Mesothelial cell of epicardium (in vitro differentiated cells): ENCODE measurements at places on chromosomes 7 and 10. TPM values are rescaled to one million over a fixed set of nuclear protein-coding genes. Genes with fewer than 3 reads are reported as not detected.

ZNF777 gene
- total RNA-seq, result 18.5 to 20.0 TPM (median 18.9 TPM) in 3 replicates

ITGB8 gene
- total RNA-seq, result 15.3 to 15.6 TPM (median 15.3 TPM) in 3 replicates

- H3K27me3 ChIP-seq, result no peaks in the 10 kb centered on the region
- peaks cover 73% of the 10 kb centered on the region for H3K4me1 ChIP-seq
- H3K4me3 ChIP-seq, result no peak overlapping the region
- no peak for DNase-seq
- H3K36me3 ChIP-seq, result peaks cover 1% of the 10 kb centered on the region
Observed at GRCh38 chr10:74900297-74900696, 73.9 kb downstream of the KAT6B start.

DNA sequence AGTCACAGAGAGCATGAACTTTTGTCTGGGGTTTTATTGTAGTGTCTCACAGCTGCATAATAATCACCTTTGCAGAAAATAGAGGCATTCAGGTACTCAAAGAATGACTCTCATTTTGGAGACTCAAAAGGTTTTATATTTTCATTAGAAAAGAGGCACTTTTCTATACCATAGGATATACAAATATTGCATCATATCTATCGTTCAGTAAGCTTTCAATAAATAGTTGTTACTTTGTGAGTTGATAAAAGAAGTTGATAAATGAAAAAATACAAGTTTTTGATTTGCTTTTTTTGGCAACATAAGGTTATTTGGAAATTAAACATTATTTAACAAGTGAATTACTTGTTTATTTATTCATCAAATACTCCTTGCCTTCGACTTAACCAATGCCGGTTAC, 279.9 kb downstream of the ARL4A start:
- H3K36me3 ChIP-seq, result no peaks in the 10 kb centered on the region
- DNase-seq, result no peak
- H3K27me3 ChIP-seq, result no peaks in the 10 kb centered on the region
- peaks cover 60% of the 10 kb centered on the region for H3K4me1 ChIP-seq

DNA sequence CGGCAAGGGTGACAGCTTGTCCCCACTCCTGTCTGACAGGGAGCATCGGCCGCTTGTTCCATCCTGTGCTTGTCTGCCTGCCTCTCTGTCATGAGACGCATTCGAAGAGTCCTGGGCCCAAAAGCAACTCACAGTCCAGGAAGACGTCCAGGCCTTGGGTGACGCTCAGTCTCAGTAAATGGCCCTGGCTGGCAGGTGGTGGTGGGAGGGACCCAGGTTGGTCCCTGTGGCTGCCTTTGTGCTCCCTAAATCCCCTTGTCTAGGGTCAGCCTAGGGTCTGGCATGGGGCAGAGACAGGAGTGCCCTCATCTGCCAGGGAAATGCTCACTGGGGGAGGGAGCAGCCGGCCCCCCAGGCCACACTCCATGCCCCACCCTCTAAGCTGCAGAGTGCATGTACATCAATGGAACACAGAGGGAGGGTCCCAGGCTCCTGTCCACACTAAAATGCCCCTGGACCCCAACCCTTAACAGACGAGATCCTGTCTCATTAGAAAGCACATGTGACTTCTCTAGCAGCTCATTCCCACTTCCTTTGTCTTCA, 295.2 kb upstream of the ZNF32 start:
- H3K27me3 ChIP-seq, result peaks cover 21% of the 10 kb centered on the region
- DNase-seq, result no peak

DNA sequence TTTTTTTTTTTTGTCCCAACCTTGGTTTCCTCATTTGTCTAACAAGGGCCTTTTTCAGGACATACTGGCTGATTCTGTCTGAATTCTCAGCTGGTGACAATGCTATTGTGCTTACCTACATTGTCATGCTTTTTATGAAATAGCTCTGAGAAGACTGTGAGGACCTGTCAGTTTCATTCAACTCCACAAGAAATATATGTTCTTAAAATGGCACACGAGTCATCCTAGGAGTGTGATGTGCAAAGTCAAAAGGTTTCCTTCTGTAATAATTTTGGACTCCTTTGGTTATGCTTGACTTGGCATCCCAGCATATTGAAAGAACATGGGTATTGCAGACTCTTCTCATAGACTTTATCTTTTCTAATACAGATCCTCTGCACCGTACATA, 316.0 kb downstream of the GFRA1 start:
- peaks cover 34% of the 10 kb centered on the region for H3K4me1 ChIP-seq
- H3K27ac ChIP-seq, result no peak overlapping the region
- H3K27me3 ChIP-seq, result peaks cover 5% of the 10 kb centered on the region
- H3K36me3 ChIP-seq, result no peaks in the 10 kb centered on the region
- DNase-seq, result no peak

DNA sequence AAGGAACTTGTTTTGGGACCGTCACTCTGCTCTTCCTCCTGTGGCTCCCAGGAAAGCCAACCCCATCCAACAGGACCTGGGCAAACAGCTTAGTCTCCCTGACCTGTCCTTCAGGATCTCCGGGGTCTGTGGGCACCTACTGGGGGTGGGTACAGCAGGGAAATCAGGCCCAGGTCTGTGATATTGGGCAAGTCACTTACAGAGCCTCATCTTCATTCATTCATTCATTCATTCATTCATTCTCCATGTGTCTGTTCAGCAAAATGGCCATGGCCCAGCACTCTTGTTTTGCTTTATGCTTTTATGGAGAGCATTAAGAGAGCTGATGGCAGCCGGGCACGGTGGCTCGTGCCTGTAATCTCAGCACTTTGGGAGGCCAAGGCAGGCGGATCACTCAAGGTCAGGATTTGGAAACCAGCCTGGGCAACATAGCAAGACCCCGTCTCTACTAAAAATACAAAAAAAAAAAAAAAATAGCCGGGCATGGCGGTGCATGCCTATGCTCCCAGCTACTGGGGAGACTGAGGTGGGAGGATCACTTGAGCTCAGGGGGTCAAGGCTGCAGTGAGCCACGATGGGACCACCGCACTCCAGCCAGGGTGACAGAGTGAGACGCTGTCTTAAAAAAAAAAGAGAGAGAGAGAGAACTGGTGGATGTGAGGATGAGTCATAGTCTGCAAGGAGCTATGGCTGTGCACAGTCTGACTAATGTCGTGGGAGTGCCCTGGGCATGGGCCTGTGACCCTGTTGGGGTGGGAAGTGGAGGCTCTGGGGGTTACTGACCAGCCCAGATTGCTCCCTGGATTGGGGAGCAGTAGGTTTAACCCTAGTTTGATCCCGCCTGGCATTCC, 54.3 kb downstream of the CLIP2 start:
- H3K4me3 ChIP-seq, result no peak overlapping the region
- no peaks in the 10 kb centered on the region for H3K27me3 ChIP-seq
- H3K4me1 ChIP-seq, result no peaks in the 10 kb centered on the region
- H3K36me3 ChIP-seq, result peaks cover 21% of the 10 kb centered on the region
- H3K27ac ChIP-seq, result no peak overlapping the region

DNA sequence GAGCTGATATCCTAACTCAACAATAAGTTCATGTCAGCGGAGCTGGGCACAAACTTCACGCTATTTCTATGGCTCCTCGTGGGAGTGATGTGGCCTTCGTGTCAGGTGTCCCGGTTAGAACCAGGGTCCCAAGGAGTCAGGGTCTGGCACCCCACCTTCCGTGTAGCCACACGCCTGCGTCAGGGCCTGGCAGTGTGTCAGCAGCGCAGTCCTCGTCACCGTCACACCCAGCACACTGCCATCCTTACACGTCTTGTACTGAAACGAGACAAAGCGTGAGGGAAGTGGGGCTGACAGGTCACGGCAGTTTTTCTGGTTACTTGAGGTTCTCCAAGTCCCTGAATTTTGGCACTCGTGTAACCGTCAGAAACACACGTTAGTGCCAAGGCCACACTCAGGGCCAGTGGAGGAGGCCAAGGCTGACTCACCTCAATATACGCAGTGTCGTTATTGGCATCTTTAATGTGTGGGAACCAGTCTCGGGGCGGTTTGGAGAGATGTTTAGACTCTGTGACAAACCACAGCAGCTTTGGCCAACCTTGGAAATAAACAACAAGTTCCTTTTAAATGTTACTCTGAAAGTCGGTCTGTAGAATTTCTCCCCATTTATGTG, 254.7 kb downstream of the ZMYND11 start:
- no peak for DNase-seq
- H3K27me3 ChIP-seq, result no peaks in the 10 kb centered on the region
- peaks cover 18% of the 10 kb centered on the region for H3K36me3 ChIP-seq
- no peak overlapping the region for H3K4me3 ChIP-seq
- no peak overlapping the region for H3K27ac ChIP-seq

- DNase-seq, result no peak
- H3K4me3 ChIP-seq, result no peak overlapping the region
- peaks cover 2% of the 10 kb centered on the region for H3K4me1 ChIP-seq
Observed at GRCh38 chr7:33986951-33987947, 81.9 kb downstream of the BMPER start.

DNA sequence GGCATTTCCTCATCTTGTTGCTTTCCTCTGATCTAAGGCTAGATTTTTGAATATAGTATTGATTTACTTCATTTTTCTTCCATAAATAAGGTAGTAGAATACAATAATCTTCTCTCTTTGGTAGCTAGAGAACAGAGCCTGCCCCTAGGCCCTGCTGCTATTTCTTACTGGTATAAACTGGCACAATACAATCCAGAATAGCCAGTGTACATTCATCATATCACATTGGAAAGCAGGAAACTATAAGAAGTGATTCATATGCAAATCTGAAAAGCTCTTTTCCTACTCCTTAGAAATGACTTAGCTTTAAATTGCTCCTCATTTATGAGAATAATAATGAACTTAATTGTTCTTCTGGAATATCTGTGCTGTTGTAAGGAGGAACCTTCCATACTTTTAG, 100.2 kb downstream of the KCND2 start:
- H3K4me1 ChIP-seq, result peaks cover 6% of the 10 kb centered on the region
- no peak overlapping the region for H3K27ac ChIP-seq
- no peaks in the 10 kb centered on the region for H3K27me3 ChIP-seq

DNA sequence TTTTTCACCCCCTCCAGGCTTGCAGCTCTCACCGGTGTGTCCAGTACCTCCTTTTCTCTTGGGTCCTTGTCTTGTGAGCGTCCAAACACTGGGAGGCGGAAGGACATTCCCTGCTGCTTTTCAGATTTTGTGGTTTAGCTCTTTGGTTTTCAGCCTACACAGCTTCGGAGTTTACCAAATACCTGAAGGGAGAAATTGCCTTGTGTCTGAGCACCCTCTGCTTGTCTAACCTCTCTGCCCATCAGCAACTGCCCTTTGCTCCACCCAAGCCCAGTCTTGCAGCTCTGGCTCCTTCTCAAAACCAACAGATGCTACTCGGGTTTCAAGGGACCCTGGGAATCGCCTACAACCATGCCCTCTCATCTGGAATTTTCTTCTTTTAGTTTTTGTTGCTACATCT, 519.1 kb upstream of the IGFBP3 start:
- H3K27me3 ChIP-seq, result no peaks in the 10 kb centered on the region
- peaks cover 10% of the 10 kb centered on the region for H3K36me3 ChIP-seq
- no peak for DNase-seq
- no peak overlapping the region for H3K4me3 ChIP-seq
- H3K4me1 ChIP-seq, result peaks cover 12% of the 10 kb centered on the region
- H3K27ac ChIP-seq, result no peak overlapping the region

GRCh38 chr10:28316696-28317095, 13.8 kb upstream of the MPP7 start:
- no peak overlapping the region for H3K4me3 ChIP-seq
- no peak overlapping the region for H3K27ac ChIP-seq

DNA sequence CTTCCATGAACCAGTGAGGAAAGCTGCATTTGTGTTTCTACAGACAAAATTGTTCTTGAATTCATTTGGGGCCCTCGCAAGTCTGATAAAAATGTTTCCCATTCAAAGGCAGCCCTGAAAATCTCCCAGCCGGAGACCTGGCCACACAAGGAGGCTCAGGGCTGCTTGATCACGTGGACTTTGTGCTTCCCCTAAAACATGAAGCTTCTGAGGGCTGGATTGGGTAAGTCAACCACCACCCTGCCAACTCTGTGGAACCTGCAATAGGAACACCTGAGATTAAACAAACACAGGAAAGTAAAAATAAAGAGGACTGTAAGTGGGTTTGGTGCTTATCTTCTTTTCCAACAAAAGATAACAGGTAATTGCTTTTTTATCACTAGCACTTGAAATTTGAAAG, 133.8 kb downstream of the C10orf90 start:
- no peak for DNase-seq
- H3K36me3 ChIP-seq, result no peaks in the 10 kb centered on the region
- no peak overlapping the region for H3K4me3 ChIP-seq

GRCh38 chr10:546971-547590, 142.4 kb downstream of the DIP2C start:
- no peaks in the 10 kb centered on the region for H3K36me3 ChIP-seq
- no peak for DNase-seq
- peak overlapping the region; percentile 97 for H3K27ac ChIP-seq
- H3K4me1 ChIP-seq, result peaks cover 36% of the 10 kb centered on the region
- H3K4me3 ChIP-seq, result peak overlapping the region; percentile 7
- no peaks in the 10 kb centered on the region for H3K27me3 ChIP-seq

DNA sequence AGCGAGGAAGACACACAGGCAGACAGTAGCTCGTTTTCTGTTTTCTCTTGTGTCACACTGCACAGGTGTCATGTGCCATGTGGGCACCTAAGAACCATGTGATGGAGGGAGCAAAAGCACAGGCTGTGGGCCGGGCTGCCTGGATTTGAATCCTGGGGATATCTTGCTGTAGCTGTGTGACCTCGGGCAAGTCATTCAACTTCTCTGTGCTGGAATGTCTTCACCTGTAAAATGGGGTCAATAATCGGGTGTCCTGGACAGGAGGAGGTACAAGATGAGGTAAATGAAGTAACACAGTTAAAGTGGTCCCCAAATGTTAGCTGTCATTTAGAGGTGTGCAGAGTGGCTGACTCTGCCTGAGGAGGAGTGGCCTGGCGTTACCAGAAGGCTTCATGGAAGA, 246.9 kb downstream of the RPS24 start:
- no peaks in the 10 kb centered on the region for H3K27me3 ChIP-seq
- no peak overlapping the region for H3K4me3 ChIP-seq
- no peaks in the 10 kb centered on the region for H3K36me3 ChIP-seq
- peaks cover 61% of the 10 kb centered on the region for H3K4me1 ChIP-seq

- no peaks in the 10 kb centered on the region for H3K27me3 ChIP-seq
- no peak for DNase-seq
- H3K36me3 ChIP-seq, result peaks cover 13% of the 10 kb centered on the region
- no peak overlapping the region for H3K27ac ChIP-seq
Observed at GRCh38 chr7:46784732-46785131, 797.2 kb downstream of the TNS3 start.
